ENCODE measurements at places on chromosomes 2 and 18. TPM values are rescaled to one million over a fixed set of nuclear protein-coding genes. Genes with fewer than 3 reads are reported as not detected.
A peak's percentile ranks its signal among the peaks of the same experiment; 100 is the strongest.

GRCh38 chr2:10413503-10413902 lies 34.6 kb downstream of the ODC1 start:
- DNase-seq, result no peak

TRIM43 gene
- total RNA-seq, result not detected

ACOXL gene
- total RNA-seq, result not detected

UGT1A4 gene
- not detected for total RNA-seq

GRCh38 chr2:110106642-110107041 lies 9.0 kb downstream of the MALL start:
- peak; percentile 85 for DNase-seq

DNA sequence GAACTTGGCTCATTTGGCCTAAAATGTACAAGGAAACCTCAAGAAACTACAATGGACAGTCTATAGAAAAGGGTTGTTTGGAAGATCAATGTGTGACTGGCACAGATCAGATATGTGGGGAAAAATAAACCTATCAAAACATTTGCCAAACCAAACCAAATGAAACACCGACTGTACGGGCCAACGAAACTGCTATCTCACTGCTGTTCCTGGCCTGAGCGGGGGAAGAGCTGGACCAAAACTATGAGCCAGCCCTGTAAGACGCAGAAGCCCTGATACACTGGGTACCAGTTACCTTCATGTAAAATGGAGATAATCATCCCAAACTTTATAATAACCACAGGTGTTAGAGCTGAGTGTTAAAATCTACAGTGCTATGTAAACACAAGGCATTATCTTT lies 11.7 kb downstream of the CDC42EP3 start:
- no peak for DNase-seq

- DNase-seq, result no peak
These were observed 69.2 kb downstream of the DGKD start for GRCh38 chr2:233423552-233423860.

- DNase-seq, result no peak
These were observed 32.8 kb upstream of the LDLRAD4 start for GRCh38 chr18:13185675-13186198.

DNA sequence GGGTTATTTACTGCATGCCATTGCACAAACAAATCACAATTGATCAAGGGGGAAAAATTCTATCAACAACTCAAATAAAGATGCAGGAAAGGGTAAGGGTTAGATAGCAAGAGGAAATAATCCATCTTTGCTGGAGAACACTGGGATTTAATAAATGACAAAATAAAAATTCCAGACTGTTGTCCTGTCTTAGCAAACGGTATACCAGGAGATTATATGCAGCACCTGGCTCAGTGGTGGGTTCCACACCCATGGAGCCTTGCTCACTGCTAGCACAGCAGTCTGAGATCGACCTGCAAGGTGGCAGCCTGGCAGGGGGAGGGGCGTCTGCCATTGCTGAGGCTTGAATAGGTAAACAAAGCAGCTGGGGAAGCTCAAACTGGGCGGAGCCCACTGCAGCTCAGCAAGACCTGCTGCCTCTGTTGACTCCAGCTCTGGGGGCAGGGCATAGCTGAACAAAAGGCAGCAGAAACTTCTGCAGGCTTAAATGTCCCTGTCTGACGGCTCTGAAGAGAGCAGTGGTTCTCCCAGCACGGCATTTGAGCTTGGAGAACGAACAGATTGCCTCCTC lies 296.5 kb upstream of the THSD7B start:
- no peak for DNase-seq

CYBRD1 gene
- 412 TPM for total RNA-seq

KHK gene
- total RNA-seq, result 1.7 TPM

GRCh38 chr2:23235736-23236135 lies 149.2 kb upstream of the KLHL29 start:
- DNase-seq, result no peak

ALS2 gene
- total RNA-seq, result 27.4 TPM

CNDP1 gene
- not detected for total RNA-seq

THAP4 gene
- 26.4 TPM for total RNA-seq

CCDC138 gene
- 8.5 TPM for total RNA-seq

DNA sequence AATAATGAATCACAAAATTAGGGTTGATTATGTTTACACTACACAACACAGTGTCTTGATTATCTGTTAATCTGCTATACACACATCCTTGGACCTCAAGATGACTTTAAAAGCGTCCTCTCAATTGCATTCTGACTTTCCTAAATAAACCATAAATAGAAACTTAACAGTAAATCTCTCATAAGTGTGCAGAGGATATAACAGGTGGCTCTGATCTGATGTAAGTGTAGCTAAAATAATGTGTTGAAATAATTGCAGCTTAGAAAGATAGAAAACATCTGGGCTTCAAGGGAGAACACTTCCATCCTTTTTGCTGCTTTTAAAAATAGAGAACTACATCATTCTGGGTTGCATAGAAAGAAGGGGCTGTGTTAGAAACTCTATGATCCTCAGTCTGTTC lies 78.4 kb upstream of the EFEMP1 start:
- DNase-seq, result peak; percentile 64

DNA sequence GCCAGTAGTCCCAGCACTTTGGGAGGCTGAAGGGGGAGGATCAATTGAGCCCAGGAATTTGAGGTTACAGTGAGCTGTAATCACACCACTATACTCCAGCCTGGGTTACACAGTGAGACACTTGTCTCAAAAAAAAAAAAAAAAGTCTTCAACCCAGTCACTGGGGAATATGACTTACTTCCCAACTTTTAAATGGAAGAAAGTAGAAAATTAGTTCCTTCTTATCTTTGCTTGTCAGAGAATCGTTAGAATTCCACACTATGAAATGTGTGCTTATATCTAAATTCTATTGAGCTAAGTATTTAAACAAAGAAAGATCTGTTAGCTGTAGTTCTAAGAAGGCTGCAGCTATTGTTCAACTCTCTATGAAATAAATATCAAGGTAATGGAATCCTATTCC lies 22.4 kb downstream of the DYNC2LI1 start:
- DNase-seq, result no peak

DNA sequence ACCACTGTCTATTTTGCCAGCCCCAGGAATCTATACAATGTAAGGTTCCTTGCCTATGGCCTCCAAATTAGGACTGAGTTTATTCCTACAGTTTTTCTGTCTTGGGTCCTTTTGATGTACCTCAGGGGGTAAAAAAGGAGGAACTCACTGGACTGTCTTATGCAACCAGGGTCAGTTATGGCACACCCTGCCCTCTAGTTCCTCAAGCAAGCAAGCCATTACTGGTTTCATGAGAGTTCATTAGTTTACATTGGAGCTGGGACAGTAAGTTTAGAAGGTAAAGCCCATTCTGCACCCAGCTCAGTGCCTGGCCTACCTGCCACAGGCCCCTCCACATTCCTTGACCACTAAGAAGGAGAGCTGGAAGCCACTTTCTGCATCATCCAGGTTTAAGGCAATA lies 68.7 kb upstream of the WIPF1 start:
- no peak for DNase-seq

EPAS1 gene
- 41.5 TPM for total RNA-seq

- DNase-seq, result no peak
These were observed 92.7 kb downstream of the ZNF516 start for GRCh38 chr18:76402026-76402990.

DNA sequence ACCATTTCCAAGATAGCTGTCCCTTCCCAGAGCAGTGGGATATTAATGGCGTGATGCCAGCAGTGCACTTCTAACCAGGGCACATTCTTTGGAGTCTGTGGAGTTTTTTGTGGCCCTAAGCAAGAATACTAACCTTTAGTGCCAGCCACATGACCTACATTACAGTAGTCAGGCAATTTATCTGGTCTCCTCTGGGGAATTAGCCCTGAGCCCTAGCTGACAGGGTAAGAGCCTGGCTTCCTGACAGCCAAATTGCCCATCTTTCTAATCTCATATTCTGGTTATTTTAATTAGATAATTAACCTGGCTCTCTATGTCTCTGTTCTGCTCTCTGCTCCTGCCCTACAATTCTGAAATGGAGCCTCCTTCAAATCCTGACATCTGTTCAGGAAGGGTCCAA lies 5.2 kb downstream of the PFN4 start:
- DNase-seq, result no peak

DNA sequence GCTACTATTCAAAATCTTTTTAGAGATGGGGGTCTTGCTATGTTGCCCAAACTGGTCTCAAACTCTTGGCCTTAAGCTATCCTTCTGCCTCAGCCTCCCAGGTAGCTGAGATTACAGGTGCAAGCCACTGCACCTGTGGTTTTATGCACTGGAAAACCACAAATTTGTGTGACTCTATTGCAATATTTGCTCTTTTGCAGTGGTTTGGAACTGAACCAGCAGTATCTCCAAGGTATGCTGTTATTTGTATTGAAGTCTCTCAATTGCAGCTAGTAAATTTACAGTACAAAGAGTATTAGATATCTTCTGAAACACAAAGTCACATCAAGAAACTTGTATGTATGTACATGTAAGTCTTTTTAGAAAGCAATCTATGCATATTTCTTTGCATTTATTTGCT lies 46.2 kb downstream of the PPP4R1 start:
- DNase-seq, result no peak

GRCh38 chr2:96260387-96261260 lies 5.2 kb downstream of the TMEM127 start:
- DNase-seq, result peak; percentile 87

SCN1A gene
- 0.09 TPM for total RNA-seq

RNF144A gene
- 10.8 TPM for total RNA-seq

DNA sequence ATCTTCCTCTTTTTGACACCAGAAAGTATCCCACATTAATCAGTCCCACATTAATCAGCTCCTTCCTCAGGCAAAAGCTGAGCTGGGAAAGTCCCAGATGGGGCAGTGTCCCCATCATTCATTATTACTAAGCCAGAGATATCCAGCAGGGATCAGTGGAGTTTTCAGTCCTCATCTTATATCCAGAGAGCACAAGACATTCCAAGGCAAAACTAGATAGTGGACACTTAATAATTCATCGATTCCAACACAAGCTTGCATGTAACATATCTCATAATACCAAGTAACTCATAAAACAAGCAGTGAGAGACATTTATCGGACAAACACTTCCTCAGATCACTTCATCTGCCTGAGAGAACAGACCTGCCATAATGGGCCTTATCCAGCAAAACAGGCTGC lies 53.1 kb downstream of the MCFD2 start:
- no peak for DNase-seq

KCNS3 gene
- not detected for total RNA-seq

GRCh38 chr2:174692256-174692919 lies 71.9 kb downstream of the CHRNA1 start:
- DNase-seq, result peak; percentile 76

- no peak for DNase-seq
These were observed 15.1 kb downstream of the LMAN1 start for GRCh38 chr18:59343926-59344325.

DNA sequence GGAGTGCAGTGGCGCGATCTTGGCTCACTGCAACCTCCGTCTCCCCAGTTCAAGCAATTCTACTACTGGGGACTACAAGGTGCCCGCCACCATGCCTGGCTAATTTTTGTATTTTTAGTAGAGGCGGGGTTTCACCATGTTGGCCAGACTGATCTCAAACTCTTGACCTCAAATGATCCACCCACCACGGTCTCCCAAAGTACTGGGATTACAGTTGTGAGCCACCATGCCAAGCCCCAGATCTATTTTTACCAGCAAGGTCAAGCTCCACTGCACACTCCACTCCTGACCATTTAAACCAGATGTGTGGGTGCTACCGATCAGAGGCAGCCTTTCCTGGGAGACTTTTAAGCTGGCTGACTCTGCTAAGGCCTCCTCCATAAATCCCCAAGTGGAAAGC lies 67.5 kb upstream of the CD226 start:
- DNase-seq, result no peak

DNA sequence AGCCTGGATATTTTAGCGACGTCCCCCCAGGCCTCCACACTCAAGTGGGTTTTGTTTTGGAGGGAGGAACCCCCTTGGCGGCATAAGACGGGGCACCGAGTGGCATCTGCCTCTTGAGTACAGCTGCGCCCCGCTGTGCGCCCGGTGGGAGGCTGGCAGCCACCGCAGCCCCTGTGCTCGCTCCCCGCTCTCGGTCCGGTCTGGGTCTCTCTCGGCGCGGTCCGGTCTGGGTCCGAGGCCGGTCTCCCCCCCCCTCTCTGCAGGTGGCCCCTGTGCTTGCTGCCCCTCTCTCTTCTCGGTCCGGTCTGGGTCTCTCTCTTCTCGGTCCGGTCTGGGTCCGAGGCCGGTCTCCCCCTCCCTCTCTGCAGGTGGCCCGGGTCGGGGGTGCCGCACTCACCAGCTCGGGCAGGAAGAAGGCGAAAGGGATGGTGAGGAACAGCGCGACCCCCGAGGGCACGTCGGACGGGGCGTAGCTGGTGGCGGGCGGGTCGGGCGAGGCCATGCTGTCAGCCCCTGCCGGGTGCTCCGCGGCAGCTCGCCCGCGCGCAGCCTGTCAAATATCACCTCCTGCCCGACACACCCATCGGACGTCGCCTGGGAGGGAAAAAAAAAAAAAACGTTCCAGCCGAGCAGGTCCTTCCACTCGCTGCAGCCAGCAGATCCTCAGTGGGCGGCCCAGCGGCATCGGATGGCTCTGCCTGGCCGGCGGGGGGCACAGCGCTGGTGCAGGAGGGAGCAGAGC lies at the start of gene MALL:
Gene MALL (minus strand): TSS at position 532 of the 742 bp plus-strand sequence. CDS start 30 bp downstream, at position 502.
- peak; percentile 60 for DNase-seq

NT5C1B gene
- total RNA-seq, result not detected

TRAK2 gene
- total RNA-seq, result 74.7 TPM

ARHGAP25 gene
- total RNA-seq, result 0.36 TPM

DNA sequence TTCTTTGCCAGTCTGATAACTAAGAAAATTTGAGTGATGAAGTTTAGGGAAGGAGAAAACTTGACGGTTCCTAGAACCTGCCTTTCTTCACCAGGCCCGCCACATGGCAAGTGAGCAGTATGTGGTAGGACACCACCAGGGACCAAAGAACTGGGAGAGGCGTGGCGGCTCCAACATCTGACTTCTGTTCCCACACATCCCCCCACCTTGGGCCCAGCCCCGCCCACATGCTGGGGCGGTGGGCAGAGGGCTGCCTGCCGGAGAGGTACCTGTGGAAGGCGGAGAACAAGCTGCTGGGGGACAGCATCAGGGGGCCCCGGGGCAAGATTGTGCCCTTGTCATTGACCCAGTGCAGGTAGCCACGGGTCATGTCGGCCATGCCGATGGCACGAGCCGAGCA lies 75.0 kb downstream of the EMILIN2 start:
- no peak for DNase-seq

DNA sequence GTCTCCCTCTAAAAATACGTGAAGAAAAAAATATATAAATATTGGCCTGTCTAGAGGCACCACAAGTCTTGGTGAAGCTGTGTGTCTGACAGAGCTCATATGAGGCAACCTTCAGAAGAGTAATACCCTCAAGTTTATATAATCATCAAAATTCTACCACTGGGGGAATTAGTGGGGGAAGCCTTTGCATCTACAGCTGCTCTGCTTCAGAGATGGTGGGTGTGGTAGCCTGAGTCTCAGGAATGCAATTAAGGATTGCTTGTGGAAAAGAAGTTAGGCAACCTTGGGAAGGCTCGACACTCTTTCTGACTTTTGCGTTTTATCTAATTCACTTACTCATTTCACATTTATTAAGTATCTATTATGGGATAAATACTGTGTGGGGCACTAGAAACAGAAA lies 17.4 kb downstream of the TPGS2 start:
- peak; percentile 80 for DNase-seq

- peak; percentile 59 for DNase-seq
These were observed 97.7 kb downstream of the CDC42EP3 start for GRCh38 chr2:37573451-37574388.
